Psoas muscle (tissue), 8 donors: ENCODE measurements at places on chromosomes 3 and 15. TPM values are rescaled to one million over a fixed set of nuclear protein-coding genes. Genes with fewer than 3 reads are reported as not detected.
A peak's percentile ranks its signal among the peaks of the same experiment; 100 is the strongest.

- no peak for DNase-seq
Measured at GRCh38 chr3:107208100-107208499, 169.1 kb upstream of the CCDC54 start.

GRCh38 chr3:156217674-156218352 lies 97.4 kb downstream of the KCNAB1 start:
- DNase-seq = no peak

Gene ACKR2
- total RNA-seq = 1.6 TPM

GRCh38 chr3:8183627-8184026 lies 318.0 kb upstream of the LMCD1 start:
- DNase-seq = no peak

Gene CALML4
- total RNA-seq = 2.2 TPM

DNA sequence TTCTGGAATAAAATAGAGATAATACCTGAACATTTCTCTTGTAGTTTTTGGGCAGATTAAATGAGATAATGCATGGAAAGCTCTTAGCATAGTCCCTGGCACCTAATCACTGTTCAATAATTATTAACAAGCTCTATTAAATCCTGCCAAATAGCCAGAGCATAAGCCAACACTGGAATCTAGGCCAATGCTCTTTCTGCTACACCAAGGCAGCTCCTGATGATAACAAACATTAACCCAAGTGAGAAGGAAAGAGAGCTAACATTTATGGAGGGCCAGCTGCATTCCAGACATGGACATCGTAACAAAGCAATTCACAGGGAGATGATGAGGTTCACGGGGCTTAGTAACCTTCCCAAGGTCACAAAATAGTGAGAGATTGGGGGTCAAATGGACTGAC lies 23.3 kb downstream of the LARP6 start:
- DNase-seq = no peak

- no peak for DNase-seq
Measured at GRCh38 chr3:156787926-156788663, 38.1 kb upstream of the LEKR1 start.

Gene CDHR4
- not detected for total RNA-seq

- DNase-seq = no peak
Measured at GRCh38 chr3:37863949-37864822, 2.5 kb downstream of the CTDSPL start.

DNA sequence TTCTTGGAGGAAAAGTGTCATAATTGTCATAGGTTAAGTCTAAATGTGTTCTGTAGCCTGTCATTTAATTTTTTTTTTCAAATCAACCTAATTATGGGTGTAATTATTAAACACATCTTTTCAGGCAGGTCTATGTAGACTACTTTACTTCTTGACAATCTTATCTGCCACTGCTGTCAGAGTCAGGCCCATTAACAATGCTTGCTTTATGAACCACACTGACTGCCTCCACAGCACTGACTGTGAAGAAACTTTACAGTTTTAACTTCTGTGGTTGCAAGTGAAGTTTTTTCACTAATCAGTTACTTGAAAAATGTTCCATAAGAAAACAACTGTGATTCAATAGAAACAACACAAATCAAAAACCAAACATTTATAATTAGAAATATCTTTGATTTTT lies 407.8 kb downstream of the PLCL2 start:
- DNase-seq = no peak

DNA sequence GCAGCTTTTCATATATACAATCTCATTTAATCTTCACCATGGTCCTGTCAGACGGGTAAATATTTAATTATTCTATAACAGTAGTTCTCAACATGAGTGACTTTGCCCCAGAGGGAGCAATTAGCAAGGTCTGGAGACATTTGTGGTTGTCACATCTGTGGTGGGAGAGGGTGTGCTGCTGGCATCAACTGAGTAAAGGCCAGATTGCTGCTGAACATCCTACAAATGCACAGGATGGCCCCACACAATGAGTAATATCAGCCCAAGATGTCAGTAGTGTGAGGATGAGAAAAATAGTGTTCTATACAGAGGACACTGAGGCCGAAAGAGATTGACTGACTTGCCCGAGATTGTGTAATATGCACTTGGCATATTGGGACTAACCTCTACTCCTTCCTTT lies 156.0 kb downstream of the AGBL1 start:
- DNase-seq = no peak

DNA sequence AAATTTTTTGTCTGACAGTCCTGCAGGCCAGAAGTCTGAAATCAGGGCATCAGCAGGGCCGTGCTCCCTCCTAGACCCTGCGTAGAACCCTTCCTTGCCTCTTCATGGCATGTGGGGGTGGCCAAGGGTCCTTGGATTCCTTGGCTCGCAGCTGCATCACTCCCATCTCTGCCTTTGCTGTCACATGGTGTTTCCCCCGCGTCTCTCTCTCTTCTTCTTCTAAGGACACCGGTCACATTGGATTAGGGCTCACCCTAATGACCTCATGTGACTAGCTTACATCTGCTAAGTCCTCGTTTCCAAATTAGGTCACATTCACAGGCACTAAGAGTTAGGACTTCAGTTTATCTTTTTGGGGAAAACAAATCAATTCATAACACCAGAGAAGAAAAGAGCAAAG lies 12.0 kb downstream of the SLCO3A1 start:
- DNase-seq = no peak

DNA sequence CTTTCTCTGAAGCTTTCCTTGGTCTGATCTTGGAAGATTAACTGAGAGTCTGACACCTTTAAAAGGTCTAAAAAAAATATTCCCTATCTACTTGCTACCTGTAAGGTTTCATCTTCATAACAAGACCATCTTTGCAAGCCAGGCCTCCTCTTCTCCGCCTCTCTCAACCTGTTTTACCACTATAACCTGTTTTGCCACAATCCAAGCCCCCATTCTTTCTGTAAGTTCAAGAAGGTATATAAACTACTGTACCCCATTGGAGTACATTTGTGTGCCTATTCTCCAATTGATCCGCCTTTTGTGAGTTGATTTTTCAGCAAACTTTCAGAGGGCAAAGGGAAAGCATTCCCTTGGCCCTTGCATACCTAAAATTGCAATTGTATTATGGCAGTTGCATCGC lies 319.3 kb upstream of the NECTIN3 start:
- no peak for DNase-seq

GRCh38 chr15:70234256-70234905 lies 136.7 kb upstream of the TLE3 start:
- no peak for DNase-seq

Gene LRTM1
- total RNA-seq = not detected

Gene SPINK8
- total RNA-seq = not detected

DNA sequence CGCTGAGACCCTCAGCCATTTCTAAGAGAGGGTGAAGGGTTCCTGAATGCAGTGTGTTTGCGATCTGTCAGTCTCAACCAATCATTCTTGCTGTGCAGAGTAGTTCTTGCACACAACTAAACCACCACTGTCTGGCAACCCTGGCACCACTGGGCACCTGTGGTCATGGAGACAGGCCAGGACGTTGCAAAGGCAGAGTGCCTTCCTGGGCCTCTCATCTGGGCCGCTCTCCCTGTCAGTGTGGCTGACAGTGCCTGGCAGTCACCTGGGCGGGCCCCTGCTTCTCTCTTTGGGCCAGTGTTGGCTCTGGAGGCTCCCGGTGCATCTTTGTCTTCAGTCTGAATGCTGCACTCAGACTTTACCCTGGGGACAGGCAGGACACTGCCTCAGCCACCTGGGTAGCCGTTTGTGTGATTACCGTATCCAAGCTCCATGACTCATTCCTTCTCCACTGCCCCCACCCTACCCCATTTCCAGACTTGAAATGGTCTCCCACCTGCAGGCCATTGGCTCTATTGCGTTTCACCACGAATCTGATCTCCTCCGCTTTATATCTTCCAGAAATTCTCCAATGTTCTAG lies 104.6 kb upstream of the KLF13 start:
- DNase-seq = no peak

DNA sequence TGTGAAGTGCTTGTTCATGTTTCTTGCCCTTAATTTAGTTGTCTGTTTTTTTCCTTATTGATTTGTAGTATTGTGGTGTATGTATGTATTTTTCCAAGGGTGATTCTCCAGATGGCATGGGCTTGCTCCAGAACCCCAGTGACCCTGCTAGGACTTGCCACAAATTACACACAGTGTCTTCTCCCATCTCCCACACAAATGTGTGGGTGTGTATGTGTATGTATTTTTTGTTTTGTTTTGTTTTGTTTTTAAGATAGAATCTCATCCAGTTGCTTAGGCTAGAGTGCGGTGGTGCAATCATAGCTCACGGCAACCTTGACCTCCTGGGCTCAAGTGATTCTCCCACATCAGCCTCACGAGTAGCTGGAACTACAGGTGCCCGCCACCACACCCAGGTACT lies 36.2 kb upstream of the ARID3B start:
- DNase-seq = no peak

Gene PCOLCE2
- 3.5 TPM for total RNA-seq

Gene SNTN
- total RNA-seq = not detected

Gene CHRNA3
- 0.17 TPM for total RNA-seq

DNA sequence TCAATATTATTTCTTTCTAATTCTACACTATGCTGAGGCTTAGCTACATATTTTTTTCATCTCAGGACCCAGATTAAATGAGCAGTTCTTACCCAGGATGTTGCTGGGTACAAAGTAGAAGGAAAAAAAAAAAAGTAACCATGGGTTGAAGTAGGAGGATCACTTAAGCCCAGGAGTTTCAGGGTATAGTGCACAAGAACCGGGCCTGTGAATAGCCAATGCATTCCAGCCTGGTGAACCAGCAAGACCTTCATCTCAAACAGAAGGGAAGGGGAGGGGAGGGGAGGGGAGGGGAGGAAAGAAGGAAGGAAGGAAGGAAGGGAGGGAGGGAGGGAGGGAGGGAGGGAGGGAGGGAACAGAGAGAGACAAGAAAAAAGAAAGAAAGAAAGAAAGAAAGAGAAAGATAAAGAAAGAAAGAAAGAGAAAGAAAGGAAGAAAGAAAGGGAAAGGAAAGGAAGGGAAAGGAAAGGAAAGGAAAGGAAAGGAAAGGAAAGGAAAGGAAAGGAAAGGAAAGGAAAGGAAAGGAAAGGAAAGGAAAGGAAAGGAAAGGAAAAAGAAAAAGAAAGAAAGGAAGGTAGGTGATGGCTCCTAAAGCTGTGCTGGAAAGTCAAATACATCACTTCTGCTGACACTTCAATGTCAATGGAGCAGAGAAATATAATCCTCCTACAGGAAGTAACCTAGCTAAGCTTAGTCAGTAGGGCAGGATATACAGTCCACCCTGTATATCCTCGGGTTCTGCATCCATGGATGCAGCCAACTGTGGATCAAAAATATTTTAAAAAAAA lies 206.8 kb upstream of the TGFBR2 start:
- DNase-seq = no peak

GRCh38 chr3:66033241-66034138 lies 5.2 kb downstream of the MAGI1 start:
- no peak for DNase-seq

- no peak for DNase-seq
Measured at GRCh38 chr3:90032980-90033641, 925.7 kb downstream of the EPHA3 start.

GRCh38 chr3:50642382-50642781 lies 25.4 kb downstream of the MAPKAPK3 start:
- DNase-seq = no peak

GRCh38 chr3:69406163-69406562 lies 20.3 kb upstream of the FRMD4B start:
- no peak for DNase-seq

Gene FAM81A
- total RNA-seq = 1.2 TPM

- no peak for DNase-seq
Measured at GRCh38 chr15:80109388-80109787, 43.4 kb upstream of the FAH start.

Gene NANOGP8
- total RNA-seq = not detected

- DNase-seq = no peak
Measured at GRCh38 chr3:183081459-183082183, 17.7 kb downstream of the MCCC1 start.

- DNase-seq = no peak
Measured at GRCh38 chr15:79930516-79930915, 33.7 kb upstream of the MTHFS start.

DNA sequence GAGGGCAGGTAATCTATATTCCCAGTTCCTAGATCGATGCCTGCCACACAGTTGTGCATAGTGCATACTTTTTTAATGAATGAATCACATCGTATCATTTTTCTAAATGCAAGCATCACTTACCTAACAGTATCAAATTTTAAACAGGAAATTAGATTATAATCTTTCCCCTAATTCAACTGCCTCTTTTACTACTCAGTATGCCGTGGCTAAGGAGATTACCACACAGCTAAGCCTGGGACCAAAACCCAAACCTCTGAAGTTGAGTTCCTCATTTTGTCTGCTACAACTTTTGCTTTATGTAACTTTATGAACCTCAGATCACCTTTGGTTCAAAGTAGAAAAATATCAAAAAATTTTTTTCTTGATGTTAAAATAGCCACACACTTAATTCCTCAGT lies 53.2 kb upstream of the FNDC3B start:
- DNase-seq = no peak

DNA sequence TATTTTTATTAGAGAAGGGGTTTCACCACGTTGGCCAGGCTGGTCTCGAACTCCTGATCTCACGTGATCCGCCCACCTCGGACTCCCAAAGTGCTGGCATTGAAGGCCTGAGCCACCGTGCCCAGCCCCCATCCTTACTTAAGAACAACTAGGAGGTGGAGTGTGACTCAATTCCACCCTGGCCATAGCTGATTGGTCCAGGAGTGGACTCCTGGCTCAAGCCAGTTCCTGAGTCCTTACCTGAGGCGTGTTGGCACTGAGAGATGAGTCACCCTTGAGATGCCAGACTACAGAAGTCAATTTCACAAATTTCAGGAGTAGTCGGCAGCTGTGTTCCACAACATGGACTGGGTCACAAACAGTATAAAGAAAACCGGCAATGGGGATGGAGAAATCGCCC lies 124.2 kb downstream of the SHQ1 start:
- DNase-seq = no peak

GRCh38 chr15:23072633-23073032 lies 33.3 kb upstream of the TUBGCP5 start:
- no peak for DNase-seq

GRCh38 chr3:27533718-27534573 lies 49.8 kb upstream of the SLC4A7 start:
- DNase-seq = peak; percentile 67

Gene FAM107A
- 10.8 TPM for total RNA-seq

DNA sequence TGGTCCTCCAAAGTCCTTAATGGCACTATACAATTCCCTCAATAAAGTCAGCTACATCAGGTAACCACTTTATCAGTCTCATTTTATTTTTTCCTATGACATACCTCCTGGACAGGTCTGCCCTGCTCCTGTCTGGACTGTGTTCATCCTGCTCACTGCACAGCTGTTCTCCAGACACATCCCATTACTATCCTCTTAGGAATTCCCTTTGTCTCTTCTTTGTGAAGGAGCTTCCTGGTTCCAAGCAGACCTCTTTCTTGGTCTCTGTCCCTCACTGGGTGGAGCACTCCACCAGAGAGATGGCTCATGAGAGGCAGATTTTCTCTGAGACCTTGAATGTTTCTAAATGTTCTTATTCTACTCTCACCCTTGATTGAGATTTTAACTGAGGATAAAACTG lies 60.1 kb downstream of the KY start:
- DNase-seq = no peak

- DNase-seq = no peak
Measured at GRCh38 chr15:92570391-92570790, 85.2 kb downstream of the FAM174B start.
